Stimulated activated CD8-positive, alpha-beta memory T cell treated with anti-CD3 and anti-CD28 coated beads, Interleukin-4, amount 100 ng/mL, for 48 hours (primary cell): ENCODE measurements at places on chromosomes 1 and 21.

- peak; percentile 84 for DNase-seq
These were observed 2.6 kb upstream of the CREG1 start for GRCh38 chr1:167555971-167556714.

DNA sequence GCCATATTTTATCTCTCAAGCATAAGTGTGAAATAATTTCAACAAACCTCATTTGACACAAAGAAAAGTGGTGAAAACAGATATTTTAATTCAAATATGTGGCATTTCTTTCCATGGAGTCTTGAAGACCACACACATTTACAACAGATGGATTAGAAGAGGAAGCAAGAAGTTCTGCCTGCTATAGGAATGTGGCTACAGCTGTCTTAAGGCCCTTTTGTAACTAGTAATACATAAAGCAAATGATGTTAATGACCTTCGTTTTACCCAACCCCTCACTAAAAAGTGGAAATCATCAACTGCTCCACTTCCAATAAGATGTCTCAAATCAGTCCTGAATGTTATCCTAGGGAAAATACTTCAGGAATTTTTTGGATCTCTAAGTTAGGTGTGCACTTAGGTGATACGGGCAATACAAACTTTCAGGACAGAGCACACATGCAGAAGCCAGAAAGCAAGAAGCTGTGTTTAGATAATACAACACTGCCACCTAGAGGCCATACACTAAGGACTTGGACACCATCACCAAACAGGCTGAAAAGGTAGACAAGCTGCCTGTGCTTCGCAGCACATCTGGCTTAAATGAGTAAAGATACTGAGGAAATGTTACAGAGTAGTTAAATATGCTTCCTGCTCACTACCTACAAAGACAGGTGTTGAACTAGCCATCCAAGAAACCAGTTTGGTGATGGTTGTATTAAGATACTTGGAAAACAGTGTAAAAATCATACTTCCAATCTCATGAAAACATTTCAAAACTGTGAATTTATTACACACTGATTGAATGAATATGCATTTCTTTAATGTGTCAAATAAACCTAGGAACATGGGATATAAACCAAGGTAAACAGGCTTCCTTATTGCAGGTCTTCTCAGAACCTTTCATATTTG is 24.4 kb downstream of the RRAGC start:
- no peak for DNase-seq

DNA sequence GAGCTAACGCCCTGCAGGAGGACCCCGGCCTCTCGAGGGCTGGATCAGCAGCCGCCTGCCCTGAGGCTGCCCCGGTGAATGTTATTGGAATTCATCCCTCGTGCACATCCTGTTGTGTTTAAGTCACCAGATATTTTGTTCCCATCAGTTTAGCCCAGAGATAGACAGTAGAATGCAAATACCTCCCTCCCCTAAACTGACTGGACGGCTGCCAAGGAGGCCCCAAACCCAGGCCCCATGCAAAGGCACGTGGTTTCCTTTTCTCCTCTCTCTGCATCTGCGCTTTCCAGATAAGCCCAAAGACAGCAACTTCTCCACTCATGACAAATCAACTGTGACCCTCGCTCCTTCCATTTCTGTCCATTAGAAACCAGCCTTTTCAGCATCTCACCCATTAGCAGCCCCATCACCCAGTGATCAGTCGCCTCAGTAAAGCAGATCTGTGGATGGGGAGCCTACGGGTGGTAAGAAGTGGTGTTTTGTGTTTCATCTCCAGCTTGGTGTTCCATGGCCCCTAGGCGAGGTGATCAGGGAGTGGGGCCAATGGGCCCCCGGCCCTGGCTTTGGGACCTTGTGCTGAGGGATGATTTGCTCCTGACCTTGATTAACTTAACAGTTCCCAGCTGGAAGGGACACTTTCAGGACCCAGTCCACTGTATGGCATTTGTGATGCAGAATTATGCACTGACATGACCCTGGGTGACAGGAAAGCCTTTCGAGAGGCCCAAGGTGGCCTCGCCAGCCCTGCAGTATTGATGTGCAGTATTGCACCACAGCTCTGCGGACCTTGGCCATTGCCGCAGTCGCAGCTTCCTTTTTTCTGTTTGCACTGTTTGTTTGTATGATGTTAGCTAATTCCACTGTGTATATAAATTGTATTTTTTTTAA is 5.2 kb downstream of the NPPA start:
- DNase-seq, result no peak

DNA sequence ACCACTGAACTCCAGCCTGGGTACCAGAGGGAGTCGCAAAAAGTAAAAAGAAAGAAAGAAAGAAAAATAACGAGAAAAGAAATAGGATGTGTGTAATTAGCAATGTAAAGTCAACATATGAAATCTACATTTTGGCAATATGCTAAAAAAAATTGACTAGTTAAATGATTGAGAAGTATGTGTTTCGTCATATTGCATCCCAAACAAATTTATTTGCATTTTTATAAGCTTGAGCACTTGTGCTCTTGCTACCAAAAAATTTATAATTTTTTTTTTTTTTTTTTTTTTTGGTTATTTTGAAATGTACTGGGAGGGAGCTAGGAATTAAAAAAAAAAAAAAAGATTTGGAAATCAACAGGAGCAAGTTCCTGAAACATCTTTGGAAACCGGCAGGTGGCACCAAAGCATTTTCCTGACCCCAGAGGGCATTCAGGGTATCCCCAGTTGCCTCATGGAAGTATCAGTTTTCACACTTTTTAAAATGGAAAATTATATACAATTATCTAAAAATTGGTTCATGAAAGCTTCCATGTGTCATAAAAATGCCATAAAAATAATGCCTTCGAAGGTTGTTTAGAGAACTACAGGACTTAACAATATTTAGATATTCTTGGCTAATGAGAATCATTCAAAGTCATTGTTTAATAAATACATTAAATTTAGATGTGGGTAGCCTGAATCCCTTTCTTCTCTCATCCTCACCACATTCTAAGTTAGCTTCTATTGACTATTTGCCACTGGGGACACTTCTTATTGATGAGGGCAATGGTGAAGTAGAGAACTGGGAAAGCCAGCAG is 4.8 kb upstream of the HEATR1 start:
- peak; percentile 55 for DNase-seq

DNA sequence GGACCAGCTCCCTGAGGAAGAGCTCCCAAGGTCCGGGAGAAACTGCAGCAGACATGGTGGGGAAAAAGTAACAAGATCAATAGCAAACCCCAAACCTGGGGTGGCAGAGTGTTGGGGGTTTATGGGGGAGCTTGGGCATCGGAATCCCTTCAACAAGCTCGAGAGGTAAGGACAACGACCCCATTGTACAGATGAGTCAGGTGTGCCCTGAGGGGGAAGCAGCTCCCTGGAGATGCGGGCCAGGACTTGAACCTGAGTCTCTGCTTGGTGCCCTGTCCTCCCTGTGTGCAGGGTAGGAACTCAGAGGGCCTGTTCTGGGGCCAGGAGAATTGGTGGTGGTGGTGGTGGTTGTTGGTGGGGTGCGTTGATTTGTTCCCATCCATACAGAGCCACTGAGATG is 125.4 kb downstream of the PTPRU start:
- no peak for DNase-seq

DNA sequence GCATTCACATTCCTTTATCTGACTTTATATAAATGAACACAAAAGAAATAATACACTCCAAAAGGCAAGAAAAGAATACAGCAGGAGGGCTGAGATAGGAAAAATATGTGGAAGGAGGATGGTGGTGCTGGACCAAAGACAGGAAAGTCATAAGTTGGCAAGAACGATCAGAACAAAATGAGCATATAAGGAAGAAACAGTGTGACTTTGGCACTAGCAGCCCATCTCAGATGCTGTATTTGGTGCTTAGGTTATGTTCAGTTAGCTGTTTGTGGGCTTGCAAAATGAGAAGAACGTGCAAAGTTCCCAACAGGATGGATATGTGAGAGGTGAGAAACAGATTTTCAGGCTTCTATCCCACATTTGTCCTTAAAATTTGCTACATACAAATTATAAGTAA is 719.8 kb upstream of the ADGRL4 start:
- DNase-seq, result no peak

GRCh38 chr1:170592591-170593111 is 60.7 kb downstream of the GORAB start:
- DNase-seq, result no peak

GRCh38 chr1:171622152-171622462 is at the start of gene MYOCOS:
MYOCOS (plus strand) TSS chr1:171622243; CDS start chr1:171623884, 1,641 bp downstream.
- no peak for DNase-seq

- DNase-seq, result no peak
These were observed 39.3 kb downstream of the VWA5B1 start for GRCh38 chr1:20329793-20330542.
